NB4 (cell line): ENCODE measurements at places on chromosomes 16 and 17.

- DNase-seq: peak; percentile 57
Measured at GRCh38 chr17:74873874-74874614, 1.2 kb upstream of the FDXR start.

DNA sequence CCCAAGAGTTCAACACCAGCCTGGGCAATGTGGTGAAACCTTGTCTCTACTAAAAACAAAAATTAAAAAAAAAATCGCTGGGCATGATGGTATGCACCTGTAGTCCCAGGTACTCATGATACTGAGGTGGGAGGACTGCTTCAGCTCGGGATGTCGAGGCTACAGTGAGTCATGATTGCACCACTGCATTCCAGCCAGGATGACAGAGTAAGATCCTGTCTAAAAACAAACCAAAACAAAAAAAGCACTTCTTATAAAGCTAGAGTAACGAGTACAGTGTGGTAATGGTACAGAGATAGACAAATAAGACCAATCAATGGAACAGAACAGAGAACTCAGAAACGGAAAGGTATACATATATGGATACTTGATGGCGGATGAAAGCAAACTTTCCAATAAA is 4.4 kb downstream of the NSMCE1 start:
- DNase-seq: no peak

DNA sequence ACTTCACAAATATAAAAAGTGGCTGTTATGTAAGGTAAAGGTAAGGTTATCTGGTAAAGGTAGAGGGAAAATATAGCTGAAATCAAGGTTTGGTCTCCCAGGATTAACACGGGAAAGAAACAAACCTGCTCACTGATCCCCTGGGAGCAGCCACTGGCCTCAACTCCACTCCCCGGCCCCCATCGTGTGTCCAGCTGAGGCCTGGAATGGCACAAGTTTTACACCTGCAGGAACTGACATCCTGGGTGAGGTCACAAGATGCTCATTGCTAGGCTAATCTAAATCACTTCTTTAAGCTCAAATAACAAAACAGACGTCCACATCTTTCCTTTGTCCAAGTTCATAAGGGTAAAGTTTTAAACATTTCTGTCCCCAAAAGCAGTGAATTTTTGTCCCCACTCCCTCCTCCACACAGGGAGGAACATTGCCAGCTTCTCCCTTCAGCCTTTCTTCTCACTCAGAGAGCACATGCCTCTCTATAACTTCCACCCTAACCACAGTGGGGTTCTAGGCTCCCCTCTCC is 46.3 kb downstream of the ERN1 start:
- DNase-seq: no peak

DNA sequence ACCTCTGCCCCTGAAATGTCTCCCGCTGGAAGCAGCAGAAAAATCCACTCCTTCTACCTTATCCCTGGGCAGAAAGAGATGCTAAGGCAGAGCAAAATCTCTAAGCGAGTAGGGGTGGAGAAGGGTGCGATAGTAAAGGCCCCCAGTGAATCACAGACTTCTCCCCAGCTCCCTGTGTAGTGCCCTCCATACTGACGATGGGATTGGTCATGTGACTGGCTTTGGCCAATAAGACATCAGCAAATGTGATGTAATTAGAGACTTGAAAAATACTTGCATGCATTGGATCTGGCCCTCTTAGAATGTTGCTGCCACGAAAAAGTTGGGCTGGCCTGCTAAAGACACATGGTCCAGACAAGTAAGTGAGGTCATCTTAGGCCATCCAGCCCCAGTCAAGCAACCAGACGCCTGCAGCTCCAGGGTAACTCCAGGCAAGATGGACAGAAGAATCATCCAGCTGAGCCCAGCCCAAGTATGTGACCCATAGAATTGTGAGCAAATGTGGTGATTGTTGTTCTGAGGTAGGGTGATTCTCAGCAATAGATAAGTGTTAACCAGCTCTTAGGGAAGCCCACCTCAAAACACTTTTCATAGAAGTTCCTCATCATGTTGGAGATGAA is 36.0 kb downstream of the HASPIN start:
- no peak for DNase-seq

GRCh38 chr17:31533546-31534155 is 142.2 kb downstream of the RAB11FIP4 start:
- DNase-seq: peak; percentile 70

GRCh38 chr17:32486701-32487472 is at the start of gene CDK5R1:
CDK5R1 (plus strand) TSS chr17:32486993; CDS start chr17:32487621, 628 bp downstream.
- DNase-seq: peak; percentile 81

DNA sequence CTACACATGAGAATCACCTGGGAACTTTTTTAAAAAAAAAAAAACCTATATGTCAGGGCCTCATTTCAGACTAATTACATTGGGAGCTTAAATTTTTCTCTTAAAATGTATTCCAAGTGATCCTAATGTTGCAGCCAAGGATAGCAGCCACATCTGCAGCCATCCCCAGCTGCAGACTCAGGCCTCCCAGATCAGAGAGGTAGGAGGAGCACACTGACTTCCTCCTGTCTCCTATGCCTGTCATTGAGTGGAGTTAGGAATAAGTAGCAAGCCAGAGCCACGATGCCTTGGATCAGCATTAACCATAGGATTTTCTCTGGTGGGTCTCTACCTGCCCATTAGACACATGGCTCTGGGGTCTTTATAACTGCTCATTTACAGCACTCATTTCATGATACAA is 463.5 kb downstream of the HS3ST4 start:
- DNase-seq: no peak

GRCh38 chr17:29347831-29348629 is 42.1 kb upstream of the TAOK1 start:
- peak; percentile 84 for DNase-seq

DNA sequence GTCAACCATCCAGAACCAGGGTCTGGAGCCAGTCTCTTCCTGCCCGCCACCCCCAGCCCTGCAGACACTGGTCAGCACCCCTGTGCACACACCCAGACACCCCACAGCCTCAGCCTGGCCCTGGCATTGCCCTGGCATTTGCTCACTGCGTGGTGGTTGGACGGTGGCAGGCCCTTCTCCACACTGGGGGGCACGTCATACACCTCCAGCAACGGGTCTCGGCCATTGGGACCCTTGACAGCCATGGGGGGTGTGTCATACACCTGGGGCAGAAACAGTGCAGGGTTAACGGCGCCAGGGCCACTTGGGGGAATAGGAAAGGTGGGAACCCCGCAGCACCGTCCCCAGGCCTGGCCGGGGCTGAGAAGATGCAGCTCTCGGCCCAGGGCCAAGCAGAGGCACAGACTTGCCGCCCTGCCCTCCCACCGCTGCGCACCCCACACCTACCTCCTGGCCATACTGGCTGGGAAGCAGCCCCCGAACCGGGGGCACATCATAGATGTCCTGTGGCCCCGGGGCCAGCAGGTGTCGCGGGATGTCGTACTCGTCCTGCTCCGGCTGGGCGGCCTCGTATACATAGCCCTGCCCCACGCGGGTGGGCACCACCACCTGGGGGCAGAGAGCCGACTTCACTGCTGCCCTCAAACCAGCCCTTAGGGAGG is 14.6 kb downstream of the BCAR1 start:
- no peak for DNase-seq

DNA sequence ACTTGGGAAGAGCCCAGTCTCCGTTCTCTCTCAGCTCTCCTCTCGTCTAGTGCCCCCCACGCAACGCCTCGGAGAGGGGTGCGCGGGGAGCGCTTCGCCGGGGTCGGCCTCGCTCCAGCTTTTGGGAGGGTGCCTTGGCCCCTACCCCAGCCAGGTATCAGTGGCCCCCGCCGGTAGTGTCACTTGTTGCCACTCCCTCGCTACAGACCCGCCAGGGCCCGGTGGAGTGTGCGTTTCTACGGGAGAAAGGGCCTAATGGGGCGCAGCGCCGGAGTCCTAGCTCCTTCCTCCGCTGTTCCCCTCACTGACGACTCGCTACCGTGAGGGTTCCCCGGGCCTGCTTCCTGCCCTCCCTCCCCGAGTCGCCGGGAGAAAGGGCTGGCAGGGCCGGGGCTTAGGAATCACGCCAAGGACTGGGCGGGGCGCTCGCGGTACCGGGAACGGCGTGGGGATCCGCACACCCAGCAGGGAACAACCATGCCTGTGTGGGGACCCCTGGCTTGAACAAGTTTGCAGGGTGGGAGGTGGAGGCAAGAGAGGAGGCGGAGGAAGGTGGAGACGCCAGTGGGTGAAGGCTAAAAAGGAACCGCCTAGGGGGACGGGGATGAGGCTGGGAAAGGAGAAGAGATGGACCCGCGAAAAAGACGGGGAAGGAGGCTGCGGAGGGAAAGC is 997 bp upstream of the CDH11 start:
- no peak for DNase-seq
